ENCODE measurements at places on chromosomes 2 and 18.

GRCh38 chr2:128732976-128733431 is 414.3 kb upstream of the HS6ST1 start:
- DNase-seq = no peak

GRCh38 chr2:201220102-201220570 is 37.2 kb downstream of the CASP10 start:
- DNase-seq = no peak

GRCh38 chr2:42371611-42372473 is 10.8 kb upstream of the COX7A2L start:
- no peak for DNase-seq

- DNase-seq = no peak
These were observed 128.6 kb upstream of the TLK1 start for GRCh38 chr2:171289316-171289715.

- no peak for DNase-seq
These were observed 322.1 kb upstream of the THUMPD2 start for GRCh38 chr2:40101131-40101575.

DNA sequence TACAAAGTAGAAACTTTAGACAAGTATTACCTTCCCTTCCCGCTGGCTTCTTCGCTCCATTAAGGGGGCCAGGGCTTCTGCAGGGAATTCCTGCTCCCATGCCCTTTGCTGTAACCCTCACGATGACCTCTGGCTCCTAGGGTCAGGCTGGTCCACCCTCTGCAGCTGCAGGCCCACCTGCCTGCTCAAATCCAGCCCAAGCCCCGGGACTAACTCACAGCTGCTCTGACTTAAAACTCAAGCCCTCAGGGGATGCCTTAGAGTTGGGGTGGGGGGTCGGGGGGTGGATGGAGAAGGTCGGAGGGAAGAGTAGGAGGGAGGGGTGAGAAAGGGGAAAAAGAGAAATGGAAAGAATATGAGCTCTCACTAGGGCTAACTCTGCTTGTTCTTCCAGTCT is 4.9 kb downstream of the IGFBP5 start:
- DNase-seq = no peak

DNA sequence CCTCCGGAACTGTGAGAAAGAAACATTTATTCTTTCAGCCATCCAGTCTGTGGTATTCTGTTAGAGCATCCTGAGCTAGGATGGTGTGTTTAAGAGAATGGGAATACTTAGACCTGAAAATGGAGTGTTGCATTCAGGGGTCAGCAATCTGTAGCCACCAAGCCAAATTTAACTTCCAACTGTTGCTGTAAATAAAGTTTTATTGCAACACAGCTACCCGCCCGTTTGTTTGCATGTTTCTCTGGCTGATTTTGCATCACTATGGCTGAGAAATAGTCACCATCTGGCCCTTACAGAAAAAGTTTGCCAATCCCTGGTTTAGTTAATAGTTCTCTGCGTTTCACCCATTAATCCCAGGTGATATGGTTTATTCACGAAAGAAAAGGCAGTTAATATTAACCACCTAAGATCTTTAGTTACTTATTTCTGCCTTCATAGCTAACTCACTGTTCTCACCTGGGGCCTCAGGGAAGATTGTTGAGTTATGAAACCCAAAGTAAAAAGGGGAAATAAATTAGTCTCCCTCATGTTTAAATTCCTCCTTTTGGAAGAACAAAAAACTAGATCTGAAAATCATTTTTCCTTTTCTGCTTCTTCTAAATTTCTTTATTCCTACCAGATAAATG is 9.5 kb upstream of the CYS1 start:
- DNase-seq = no peak

- DNase-seq = no peak
These were observed 980.8 kb downstream of the TSN start for GRCh38 chr2:122736279-122736678.

DNA sequence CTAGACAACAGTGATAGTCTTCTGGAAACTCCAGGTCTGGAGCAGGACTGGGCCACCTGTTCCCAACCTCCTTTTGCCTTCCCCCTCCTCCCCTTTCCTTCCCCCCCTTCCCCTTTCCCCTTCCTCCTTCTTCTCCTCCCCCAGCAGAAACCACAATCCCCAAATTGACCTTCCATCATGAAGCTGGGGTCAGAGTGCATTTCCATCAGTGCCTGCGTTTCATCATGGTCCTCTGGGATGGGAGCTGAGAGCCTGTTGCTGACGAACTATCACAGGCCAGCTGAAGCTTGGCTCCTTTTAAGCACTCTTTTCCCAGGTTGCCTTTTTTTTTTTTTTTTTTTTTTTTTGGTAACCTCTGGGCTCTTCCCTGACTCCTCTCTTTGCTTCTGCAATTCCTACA is 52.6 kb upstream of the SMAD2 start:
- no peak for DNase-seq

DNA sequence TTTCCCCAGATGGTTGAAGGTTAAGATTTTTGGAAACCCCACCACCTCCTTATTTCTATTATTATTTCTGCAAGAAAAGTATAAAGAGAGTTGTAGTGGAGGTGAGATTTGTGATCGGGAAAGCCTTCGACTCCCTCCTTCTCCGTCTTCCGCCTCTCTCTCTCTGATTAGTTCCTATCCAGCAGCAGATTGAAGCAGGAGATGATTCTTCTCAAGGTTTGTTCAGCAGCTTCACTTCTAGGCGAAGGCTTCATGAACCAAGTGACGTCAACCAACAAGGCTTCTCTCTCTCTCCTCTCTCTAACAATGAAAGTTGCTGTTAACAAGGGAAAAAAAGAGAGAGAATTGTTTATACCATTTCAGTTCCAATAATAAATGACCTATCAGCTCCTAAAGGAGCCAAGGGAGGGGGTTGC is at the start of gene BAZ2B:
BAZ2B (minus strand) TSS at position 263 of the 416 bp plus-strand sequence. CDS start 137,829 bp downstream, outside the sequence.
- no peak for DNase-seq

DNA sequence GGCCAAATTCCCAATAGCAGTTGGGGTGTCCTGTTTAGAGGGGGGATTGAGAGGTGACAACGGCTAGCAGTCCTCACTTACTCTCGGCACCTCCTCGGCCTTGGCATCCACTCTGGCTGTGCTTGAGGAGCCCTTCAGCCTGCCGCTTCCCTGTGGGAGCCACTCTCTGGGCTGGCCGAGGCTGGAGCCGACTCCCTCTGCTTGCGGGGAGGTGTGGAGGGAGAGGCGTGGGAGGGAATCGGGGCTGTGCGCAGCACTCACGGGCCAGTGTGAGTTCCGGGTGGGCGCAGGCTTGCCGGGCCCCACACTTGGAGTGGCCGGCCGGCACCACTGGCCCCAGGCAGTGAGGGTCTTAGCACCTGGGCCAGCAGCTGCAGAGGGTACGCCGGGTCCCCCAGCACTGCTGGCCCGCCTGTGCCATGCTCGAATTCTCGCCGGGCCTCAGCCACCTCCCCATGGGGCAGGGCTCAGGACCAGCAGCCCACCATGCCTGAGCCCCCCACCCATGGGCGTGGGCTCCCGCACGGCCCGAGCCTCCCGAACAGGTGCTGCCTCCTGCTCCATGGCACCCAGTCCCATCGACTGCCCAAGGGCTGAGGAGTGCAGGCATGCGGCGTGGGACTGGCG is 705.9 kb upstream of the ZNF804A start:
- DNase-seq = no peak

DNA sequence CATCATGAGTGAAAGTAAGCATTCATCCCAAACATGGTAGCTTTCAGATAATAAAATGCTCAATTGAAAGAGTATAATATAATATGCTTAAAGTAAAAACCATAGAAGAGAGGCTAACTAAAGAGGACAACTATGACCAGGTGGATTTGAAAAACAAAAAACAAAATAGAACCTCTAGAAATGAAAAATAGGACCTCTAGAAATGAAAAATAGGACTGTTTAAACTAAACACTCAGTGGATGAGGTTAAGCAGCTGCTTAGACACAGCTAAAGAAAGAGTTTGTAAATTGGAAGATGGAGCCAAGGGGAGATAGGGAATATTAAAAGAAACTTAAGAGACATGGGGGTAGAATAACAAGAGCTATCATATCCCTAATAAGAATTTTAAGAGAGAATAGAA is 301.6 kb downstream of the BCL2 start:
- no peak for DNase-seq

DNA sequence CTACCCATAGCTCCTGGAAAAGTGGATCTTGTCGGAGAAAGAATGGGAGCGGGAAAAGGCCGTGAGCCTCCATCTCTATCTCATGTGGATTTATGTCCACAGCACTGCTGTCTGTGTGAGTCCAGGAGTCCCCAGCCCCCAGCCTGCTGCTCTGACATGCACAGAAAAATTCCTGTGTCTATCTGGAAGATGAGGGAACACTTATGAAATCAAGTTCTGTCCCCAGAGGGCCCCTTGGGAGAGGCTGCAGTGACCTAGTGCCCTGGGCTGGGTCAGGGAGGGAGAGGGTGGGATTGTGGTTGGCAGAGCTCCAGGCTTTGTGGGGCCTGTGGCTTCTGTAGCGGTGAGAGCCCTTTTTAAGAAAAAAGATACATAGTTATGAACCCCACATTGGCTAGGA is 37.6 kb downstream of the HJURP start:
- DNase-seq = no peak

DNA sequence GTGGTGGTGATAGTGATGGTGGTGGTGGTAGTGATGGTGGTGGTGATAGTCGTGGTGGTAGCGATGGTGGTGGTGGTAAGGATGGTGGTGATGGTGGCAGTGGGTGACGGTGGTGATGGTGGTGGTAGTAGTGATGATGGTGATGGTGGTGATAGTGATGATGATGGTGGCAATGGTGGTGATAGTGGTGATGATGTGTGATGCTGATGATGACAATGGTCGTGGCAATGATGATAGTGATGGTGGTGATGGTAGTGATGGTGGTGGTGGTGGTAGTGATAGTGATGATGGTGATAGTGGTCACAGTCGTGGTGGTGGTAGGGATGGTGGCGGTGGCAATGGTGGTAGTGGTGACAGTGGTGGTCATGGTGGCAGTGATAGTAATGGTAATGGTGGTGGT is 243.9 kb upstream of the RAB6C start:
- no peak for DNase-seq

GRCh38 chr2:43481927-43482542 is 113.8 kb downstream of the THADA start:
- no peak for DNase-seq

DNA sequence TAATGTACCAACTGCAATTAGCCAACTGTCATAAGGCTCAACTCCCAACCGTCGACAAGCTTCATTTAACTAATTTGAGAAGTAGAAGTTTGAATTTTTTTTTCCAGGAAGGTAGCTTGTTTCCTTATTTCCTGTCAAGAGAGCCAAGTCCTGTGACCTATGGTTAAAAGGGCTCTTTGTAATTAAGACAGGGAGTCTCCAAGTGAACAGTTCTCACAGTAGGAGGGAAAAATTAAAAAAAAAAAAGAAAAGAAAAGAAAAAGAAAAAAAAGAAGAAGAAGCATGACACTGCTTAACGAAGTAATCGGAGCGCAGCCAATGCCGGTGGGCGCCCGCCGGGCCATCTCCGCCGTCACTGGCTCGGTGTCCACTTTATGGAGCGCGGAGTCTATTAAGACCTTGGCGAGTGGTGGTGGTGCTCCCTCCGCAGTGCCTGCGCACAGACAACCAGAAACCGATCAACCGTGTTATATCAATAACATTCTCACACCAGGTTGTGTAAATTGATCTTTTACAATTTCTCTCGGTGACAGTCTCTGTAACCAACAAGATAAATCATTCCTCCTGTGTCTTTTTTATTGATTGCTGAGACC is 197.2 kb upstream of the POU3F3 start:
- no peak for DNase-seq

DNA sequence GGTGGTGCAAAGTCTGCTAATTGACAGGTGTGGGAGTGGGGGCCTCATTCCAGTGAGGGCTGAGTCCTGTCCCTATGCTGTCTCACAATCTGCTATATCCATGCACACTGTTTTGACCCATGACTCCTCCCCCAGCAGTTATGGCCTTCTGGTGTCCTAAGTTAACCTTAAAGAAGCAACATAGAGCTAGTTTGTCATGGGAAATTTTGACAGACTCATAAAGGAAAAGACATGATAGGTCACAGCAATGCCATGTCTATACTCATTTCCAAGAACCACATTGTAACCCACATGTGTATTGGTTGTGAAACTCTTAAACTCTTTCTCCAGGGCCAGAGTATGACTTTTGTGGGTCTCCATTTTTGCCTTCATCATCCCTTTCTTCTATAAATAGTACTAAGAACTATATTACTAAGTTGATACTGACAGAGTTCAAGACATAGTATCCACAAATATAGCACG is 78.2 kb upstream of the SLC1A4 start:
- DNase-seq = no peak

DNA sequence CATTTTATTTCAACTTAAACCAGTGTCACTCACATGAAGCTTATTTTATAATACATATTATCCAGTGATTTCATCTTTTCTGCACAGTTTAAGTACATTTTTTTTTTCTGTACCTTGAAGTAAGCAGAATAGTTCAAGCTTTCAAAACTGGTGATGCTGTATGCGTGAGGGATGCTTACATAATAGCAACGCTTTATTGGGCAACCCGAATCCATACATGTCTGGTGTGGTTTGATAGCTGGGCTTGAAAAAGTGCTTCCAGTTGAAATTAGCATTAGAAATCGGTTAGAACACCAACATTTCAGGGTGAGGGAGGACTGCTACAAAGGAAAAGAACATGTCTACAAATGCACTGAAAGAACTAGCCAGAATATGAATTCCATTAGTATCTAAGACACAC is 117.4 kb downstream of the MBP start:
- DNase-seq = no peak

DNA sequence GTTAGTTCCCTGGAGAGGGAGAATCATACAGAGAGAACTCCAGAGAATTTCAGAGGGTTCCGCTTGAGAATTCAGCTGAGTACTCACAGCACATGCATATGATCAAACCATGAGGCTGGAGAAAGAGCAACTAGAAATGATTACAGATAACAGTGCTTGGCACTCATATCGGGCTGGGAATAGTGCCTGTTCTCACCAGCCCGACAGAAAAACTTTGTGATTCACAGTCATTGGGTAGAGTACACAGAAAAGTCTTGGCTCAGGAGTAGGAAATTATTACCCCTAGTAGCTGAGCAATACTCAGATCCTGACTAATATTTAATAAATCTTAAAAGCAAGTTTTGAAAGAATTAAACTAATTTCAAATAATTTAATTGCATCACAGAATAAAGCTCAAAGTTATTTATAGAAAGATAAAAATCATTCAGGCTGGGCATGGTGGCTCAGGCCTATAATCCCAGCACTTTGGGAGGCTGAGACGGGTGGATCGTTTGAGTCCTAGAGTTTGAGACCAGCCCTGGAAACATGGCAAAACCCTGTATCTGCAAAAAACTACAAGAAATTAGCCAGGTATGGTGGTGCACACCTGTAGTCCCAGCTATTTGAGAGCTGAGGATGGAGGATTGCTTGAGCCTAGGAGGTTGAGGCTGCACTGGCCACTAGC is 6.8 kb downstream of the WDPCP start:
- no peak for DNase-seq

DNA sequence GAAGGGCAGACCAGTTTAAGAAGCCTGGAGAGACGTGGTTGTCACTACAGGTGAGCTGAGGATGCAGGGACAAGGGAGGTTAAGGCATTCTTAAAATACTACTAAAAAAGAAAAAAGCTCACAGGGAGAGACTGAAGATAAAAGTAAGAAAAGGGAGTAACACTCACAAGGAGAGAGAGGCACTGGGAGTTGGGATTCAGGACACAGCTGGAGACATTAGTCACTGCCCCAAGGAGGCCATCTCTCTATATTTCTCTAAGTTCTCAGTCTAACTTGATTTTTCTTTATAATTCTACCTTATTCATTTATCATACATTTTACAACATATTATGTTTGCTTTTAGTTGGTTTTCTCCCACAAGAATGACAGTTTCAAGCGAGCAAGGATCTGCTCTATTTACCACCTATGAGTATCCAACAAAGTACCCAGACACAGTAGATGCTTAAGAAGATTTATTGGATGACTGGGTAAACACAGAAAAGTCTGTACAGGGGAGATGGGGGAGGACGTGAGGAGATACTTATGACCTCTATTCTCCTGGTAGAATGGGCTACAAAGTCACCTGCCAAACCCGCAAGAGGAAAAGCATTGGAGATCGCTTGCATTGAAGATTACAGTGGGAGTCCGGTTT is 2.2 kb downstream of the SERPINE2 start:
- DNase-seq = no peak

Data from stimulated activated CD4-positive, alpha-beta T cell treated with anti-CD3 and anti-CD28 coated beads, Interleukin-15, amount 100 ng/mL, for 1 hour (primary cell).